Activated CD4-positive, alpha-beta T cell treated with anti-CD3 and anti-CD28 coated beads, Interleukin-2, amount 10 ng/mL, durations not matched to agents 7 days and 5 days (primary cell): ENCODE measurements at places on chromosomes 2 and 18. TPM values are rescaled to one million over a fixed set of nuclear protein-coding genes. Genes with fewer than 3 reads are reported as not detected.

DNA sequence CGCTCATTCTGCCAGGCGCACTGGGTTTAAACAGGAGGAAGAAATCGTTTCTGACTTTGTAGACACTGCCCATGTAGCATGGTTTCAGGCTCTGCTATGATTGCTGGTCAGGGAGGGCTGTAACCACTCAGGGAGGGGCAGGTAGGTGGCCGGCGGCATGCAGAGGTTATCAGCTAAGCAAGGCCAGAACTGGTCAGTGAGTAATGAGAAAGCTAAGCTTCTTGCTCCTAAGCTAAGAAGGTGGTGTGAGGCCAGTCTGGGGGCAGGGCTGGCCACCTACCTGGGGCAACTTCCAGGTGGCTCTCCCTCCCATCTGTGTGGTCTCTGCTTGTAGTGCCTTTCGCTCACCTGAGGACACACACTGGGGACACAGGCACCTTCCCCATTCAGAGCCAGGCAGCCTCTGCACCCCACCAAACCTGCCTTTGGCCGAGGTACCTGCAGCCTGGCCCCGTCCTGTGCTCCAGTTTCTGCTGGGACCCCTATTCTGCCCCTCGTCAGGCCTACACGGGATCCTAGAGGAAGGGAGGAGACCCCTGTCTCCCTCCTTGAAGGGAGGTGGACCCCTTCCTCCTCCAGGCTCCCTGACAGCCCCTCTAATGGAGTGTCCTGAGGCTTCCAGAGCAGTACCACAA lies 195.9 kb downstream of the SEPTIN10 start:
- H3K4me1 ChIP-seq, result no peaks in the 10 kb centered on the region
- H3K27me3 ChIP-seq, result no peaks in the 10 kb centered on the region
- H3K4me3 ChIP-seq, result no peak overlapping the region
- no peak for DNase-seq

DNA sequence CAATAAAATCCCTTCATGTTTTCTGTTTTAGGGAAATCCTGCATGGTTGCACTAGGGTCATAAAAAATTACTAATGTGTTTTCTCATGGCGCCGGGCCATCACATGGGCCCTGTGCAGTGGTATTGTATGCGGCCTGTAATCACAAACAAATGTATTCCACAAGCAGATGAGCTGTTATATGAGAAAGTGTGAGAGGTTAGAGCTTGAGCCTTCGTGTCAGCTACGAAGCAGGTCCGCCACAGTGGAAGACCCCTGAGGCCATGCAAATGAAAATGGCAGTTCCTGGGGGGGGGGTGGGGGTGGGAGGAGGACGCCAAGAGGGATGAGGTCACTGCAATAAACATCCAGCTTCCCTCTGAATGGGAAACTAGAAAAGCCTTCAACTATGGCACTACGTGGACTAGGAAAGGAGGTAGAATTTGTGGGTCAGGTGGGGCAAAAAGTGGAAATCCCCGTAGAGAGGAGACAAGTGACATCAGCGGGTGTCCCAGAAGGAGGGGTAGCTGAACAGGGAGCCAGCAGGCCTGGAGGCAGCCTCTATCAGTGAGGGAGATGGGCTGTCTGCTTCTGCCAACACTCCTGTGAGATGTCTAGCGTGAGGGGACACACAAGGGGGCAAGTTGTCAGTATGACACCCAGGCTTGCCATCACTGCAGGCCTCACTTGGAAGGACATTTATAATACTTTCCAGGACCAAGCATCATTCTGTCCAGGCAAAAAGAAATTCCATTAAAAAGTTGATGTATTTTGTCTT lies 130.3 kb upstream of the CTAGE1 start:
- H3K4me1 ChIP-seq, result no peaks in the 10 kb centered on the region
- H3K27me3 ChIP-seq, result no peaks in the 10 kb centered on the region
- no peaks in the 10 kb centered on the region for H3K36me3 ChIP-seq
- H3K4me3 ChIP-seq, result no peak overlapping the region

The RIT2 gene
- not detected for total RNA-seq

DNA sequence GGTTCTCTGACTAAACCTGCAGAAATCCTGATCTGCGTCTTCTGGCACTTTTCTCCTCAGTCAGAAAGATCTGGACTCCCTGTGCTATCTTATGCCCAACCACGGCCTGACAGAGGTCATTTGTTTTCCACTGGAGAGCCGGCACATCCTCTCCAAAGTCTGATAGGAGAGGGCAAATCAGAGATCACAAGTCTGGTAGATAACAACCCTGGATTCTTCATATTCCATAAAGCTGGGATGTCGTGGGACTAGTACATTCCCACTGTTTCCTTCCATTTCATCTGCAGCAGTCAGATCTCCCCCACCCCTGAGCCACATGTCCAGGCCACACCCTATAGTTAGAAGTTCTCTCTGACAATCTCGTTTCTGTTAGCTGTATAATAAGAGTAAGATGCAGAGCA lies 157.0 kb downstream of the MGAT5 start:
- no peaks in the 10 kb centered on the region for H3K27me3 ChIP-seq
- H3K4me1 ChIP-seq, result peaks cover 41% of the 10 kb centered on the region
- H3K27ac ChIP-seq, result no peak overlapping the region
- H3K4me3 ChIP-seq, result no peak overlapping the region
- no peaks in the 10 kb centered on the region for H3K36me3 ChIP-seq
- no peak for DNase-seq

The TEX44 gene
- not detected for total RNA-seq

The CROCC2 gene
- not detected for total RNA-seq

The ERBB4 gene
- total RNA-seq, result not detected

- peak overlapping the region; percentile 33 for H3K4me3 ChIP-seq
- peaks cover 55% of the 10 kb centered on the region for H3K36me3 ChIP-seq
Observed at GRCh38 chr2:46978723-46979122, 63.1 kb upstream of the MCFD2 start.

GRCh38 chr2:202101026-202101579 lies 28.0 kb downstream of the KIAA2012 start:
- DNase-seq, result no peak
- no peaks in the 10 kb centered on the region for H3K36me3 ChIP-seq
- H3K4me1 ChIP-seq, result no peaks in the 10 kb centered on the region

The RMDN2 gene
- total RNA-seq, result 2.9 TPM

GRCh38 chr18:14919666-14920065 lies 171.7 kb downstream of the ANKRD30B start:
- H3K36me3 ChIP-seq, result no peaks in the 10 kb centered on the region
- no peak for DNase-seq
- H3K27ac ChIP-seq, result no peak overlapping the region
- no peaks in the 10 kb centered on the region for H3K27me3 ChIP-seq
- no peak overlapping the region for H3K4me3 ChIP-seq
